ENCODE measurements at places on chromosomes 12 and 14.

DNA sequence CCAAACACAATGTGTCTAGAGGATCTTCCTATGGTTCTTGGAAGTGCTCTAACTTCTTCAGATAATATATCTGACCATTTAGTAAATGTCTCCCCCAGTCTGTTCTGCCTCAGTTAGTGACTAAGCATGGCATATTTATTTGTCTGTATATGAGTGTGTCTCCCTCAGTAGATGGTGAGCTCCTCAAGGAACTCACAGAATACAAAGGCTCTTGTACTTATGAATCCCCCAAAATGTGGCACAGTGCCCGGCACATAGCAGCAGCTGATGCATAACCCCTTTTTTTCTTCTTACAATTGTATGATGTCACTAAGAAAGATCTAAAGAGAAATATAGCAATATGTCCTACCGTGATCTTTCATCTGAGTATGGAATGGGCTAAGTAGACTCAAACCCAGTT is 264.7 kb upstream of the PRICKLE1 start:
- no peak for DNase-seq

- DNase-seq = no peak
These were observed 74.4 kb upstream of the TRHDE start for GRCh38 chr12:72197790-72198189.

DNA sequence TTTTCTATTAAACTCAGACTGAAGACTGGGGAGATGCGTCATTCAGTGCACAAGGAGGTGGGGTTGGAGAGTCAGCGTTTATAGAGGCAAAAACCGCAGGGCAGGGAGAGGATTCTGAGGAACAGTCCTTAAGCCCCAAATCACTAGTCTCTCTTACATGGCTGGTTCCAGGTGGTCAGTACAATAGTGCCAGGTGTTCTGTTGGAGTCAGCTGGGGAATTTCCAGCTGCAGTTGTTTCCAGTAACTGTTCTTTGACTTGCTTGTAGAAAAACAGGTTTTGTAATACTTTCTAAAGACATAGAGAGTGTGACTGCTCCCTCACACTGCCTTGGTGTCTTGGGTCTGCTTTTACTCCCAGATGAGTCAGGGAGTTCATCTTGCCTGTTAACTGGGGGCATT is 192.2 kb downstream of the TMTC3 start:
- no peak for DNase-seq

GRCh38 chr12:52195065-52195730 is 3.4 kb upstream of the KRT80 start:
- no peak for DNase-seq

DNA sequence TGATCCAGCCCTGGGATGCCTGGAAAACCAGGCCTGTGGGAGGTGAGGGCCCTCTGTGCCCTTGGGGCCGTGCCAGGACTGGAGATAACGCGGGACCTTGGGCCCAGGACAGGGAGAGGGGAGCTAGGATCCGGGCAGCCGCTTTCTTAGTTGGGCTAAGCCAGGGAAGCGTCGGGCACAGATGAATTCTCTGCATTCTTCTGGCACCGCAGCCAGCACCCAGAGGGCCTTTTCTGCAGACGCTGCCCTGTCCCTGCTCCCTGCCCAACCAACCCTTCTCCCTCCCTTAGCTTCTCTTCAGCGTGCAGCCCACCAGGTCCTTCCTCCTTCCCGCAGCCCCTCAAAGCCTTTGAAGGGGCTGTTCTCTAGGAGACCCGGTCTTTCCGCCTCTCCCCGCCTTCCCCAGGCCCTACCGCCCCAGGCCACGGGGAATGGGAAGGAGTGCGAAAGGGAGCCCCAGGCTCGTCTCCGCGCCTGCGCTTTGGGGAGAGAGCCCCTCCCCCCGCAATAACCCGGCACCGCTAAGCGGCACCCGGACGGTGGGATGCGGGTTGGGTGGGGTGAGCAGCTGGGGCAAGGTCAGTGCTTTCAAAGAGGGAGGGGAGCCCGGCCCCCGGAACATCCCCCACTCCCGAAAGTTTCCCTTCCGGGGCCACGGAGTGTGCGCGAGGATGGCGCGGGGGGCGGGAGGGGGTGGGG is 663 bp downstream of the NCKAP5L start:
- peak; percentile 31 for DNase-seq

GRCh38 chr12:123840765-123841425 is 78.8 kb downstream of the DNAH10 start:
- DNase-seq = no peak

GRCh38 chr12:11085419-11085818 is 6.7 kb downstream of the TAS2R43 start:
- DNase-seq = no peak

DNA sequence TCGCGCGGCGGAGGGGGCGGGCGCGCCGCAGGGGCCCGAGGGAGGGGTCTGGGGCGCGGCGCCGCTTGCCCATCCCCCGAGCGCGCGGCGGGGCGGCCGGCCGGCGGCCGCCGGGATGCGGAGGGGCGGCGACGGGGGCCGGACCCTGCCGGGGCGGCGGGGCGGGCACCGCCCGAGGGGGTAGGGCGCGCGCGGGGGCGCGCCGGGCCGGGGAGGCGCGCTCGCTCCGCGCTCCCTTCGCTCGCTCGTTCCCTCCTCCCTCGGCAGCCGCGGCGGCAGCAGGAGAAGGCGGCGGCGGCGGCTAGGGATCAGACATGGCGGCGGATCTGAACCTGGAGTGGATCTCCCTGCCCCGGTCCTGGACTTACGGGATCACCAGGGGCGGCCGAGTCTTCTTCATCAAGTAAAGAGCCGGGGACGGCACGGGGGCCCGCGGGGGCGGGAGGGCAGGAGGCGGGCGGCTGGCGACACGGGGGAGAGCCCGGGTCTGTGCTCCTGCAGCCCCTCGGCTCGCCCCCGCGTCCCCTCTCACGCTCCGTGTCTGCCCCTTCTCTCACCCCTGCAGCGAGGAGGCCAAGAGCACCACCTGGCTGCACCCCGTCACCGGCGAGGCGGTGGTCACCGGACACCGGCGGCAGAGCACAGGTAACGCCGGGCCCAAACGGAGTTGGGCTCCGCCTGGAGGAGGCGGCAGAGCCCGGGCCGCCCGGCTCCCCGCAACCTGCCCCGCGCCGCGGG is at the start of gene PLEKHA5:
Gene PLEKHA5, plus strand, starts transcription at position 248 of the 738 bp plus-strand sequence. Its CDS starts 67 bp downstream, at position 315.
- DNase-seq = peak; percentile 23

DNA sequence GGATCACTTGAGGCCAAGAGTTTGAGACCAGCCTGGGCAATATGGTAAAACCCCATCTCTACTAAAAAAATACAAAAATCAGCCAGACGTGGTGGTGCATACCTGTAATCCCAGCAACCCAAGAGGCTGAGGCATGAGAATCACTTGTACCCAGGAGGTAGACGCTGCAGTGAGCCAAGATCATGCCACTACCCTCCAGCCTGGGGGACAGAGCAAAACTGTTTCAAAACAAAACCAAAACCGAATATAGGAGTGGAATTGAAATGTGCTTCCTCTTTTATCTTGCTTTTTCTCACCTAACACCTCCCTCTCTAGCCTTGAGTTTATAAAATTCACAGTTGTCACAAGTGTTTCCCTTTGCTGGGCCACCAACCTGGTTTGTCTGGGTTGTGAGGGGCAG is 181.9 kb downstream of the PAH start:
- no peak for DNase-seq

GRCh38 chr14:77003960-77004710 is 24.4 kb downstream of the IRF2BPL start:
- DNase-seq = no peak

DNA sequence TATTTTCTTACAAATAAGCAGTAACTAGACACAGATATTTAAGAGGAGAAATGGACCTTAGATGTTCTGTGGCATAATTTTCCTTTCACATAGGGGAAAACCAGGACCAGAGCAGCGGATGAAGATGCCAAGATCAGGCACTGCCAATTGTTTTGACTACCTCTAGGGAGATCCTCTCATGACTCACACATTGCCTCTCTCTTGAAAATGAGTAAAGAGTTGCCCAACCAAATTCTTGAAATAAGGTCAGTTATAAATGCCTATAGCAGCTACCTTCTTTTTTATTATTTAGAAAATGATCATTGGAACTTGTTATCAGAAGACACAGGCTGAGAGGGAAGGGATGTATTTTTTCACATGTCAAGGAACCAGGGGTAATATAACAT is 263.4 kb upstream of the PLEKHG7 start:
- DNase-seq = no peak

DNA sequence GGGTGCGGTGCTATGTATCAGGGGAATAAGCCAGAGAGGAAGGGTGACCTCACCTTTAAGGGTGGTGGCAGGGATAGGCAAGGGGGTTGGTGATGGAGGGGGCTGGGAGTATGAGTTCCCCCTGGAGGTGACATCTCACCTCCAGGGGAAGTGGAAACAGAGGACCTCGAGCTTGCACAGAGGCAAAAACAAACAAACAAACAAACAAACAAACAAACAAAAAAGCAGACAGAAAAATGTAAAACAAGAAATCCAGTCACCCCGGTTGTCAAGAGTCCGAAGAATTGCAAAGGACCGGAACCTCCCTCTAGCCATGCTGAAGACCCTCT is 112.2 kb upstream of the MYL2 start:
- no peak for DNase-seq

All from stimulated activated CD8-positive, alpha-beta memory T cell treated with anti-CD3 and anti-CD28 coated beads, Interleukin-2, amount 100 ng/mL, for 48 hours (primary cell).